ENCODE measurements at places on chromosomes 3 and 15.

DNA sequence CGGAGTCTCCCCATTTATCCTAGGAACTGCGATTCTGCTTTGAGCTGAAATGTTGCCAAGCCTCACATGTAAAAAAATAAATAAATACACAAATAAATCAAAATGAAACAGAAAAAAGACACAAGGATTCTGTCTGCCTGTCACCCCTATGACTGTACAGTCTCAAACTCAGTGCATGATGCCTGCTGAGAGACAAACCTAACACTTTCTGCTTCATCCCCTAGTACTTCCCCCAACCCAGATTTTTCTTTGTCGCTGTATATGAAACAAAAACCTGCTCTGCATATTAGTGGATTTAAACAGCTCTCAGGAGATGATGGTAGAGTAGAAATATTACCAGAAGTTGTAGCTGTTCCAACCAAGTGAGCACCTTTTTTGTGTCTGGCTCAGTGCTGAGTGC lies 530.7 kb upstream of the CFAP20DC start:
- H3K4me1 ChIP-seq = no peaks in the 10 kb centered on the region
- H3K36me3 ChIP-seq = no peaks in the 10 kb centered on the region
- no peak overlapping the region for H3K27ac ChIP-seq
- no peaks in the 10 kb centered on the region for H3K27me3 ChIP-seq
- no peak overlapping the region for H3K4me3 ChIP-seq

GRCh38 chr3:150564243-150564642 lies 17.7 kb downstream of the EIF2A start:
- no peaks in the 10 kb centered on the region for H3K27me3 ChIP-seq
- no peak overlapping the region for H3K27ac ChIP-seq
- no peak overlapping the region for H3K4me3 ChIP-seq
- DNase-seq = no peak

- H3K36me3 ChIP-seq = no peaks in the 10 kb centered on the region
- no peaks in the 10 kb centered on the region for H3K4me1 ChIP-seq
- no peaks in the 10 kb centered on the region for H3K27me3 ChIP-seq
- no peak overlapping the region for H3K27ac ChIP-seq
Measured at GRCh38 chr3:124455891-124456290, 274.4 kb upstream of the UMPS start.

DNA sequence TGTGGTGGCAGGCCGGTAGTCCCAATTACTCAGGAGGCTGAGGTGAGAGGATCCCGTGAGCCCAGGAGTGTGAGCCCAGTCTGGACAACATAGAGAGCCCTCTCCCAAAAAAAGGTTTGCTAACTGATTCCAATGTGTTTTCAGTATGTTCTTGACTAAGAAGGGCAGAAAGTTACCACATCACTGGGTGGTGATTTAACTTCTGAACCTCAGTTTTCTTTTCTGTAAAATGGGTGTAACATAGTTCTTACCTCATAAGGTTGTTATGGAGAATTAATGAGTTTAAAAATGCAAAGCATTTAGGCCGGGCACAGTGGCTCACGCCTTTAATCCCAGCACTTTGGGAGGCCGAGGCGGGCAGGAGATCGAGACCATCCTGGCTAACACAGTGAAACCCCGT lies 28.5 kb upstream of the RAF1 start:
- H3K4me1 ChIP-seq = no peaks in the 10 kb centered on the region
- H3K27ac ChIP-seq = no peak overlapping the region
- H3K4me3 ChIP-seq = no peak overlapping the region
- H3K36me3 ChIP-seq = no peaks in the 10 kb centered on the region

DNA sequence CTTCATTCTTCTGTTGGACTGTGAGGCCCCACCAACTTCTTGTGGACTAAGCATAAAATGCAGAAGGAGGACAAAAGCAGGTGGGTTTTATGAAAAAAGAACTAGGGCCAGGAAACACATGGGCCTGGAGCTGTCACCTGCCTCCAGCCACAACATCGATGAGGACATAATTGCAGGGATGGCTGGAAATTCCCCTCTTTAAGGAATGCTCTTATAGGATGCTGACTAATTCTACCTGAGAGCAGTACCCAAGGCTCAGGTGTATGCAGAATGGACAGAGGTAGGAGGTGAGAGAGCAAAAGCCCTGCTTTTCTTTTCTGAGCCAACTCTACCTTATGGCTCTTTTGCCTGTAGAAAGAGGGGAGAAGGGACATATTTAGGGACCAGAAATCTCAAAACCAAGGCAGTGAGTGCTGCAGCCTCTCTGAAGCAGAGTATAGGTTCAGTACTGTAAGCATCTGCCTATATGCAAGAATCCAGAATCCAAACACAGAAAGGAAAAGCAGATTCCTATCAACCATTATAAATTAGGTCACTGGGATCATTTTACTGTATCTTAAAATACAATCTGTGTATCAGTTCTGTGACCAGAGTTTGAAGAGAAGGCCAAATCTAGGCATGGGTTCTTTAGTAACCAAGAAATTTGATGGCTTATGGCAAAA lies 205.3 kb upstream of the WNT5A start:
- H3K27me3 ChIP-seq = no peaks in the 10 kb centered on the region
- no peaks in the 10 kb centered on the region for H3K36me3 ChIP-seq
- H3K4me3 ChIP-seq = no peak overlapping the region
- DNase-seq = no peak
- H3K27ac ChIP-seq = no peak overlapping the region
- H3K4me1 ChIP-seq = no peaks in the 10 kb centered on the region

- H3K4me3 ChIP-seq = no peak overlapping the region
- no peaks in the 10 kb centered on the region for H3K4me1 ChIP-seq
- DNase-seq = no peak
- H3K27ac ChIP-seq = no peak overlapping the region
Measured at GRCh38 chr3:78604341-78604740, 1163.5 kb downstream of the ROBO1 start.

- no peak overlapping the region for H3K27ac ChIP-seq
- H3K36me3 ChIP-seq = no peaks in the 10 kb centered on the region
- no peak overlapping the region for H3K4me3 ChIP-seq
- no peak for DNase-seq
- H3K4me1 ChIP-seq = peaks cover 26% of the 10 kb centered on the region
- H3K27me3 ChIP-seq = no peaks in the 10 kb centered on the region
Measured at GRCh38 chr15:64067564-64068030, 21.3 kb upstream of the DAPK2 start.

DNA sequence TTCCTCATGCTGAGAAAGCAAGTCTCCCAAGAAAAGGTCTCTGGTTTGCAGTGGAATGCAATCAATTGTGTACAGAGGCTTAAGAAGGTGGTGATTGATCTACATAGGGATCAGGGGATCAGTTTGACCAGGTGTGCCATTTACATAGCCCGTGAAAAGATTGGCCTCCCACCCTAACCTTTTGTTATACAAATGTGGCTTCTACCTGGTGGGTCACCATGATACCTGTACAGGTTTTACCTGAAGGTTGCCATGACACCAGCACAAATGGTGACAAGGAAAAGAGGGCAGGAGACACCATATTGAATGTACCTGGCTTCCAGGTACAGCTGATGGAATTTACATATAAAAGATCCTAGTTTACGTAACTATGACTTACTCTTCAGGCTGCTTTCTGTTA lies 25.5 kb upstream of the TEX55 start:
- H3K27ac ChIP-seq = no peak overlapping the region
- no peaks in the 10 kb centered on the region for H3K4me1 ChIP-seq
- no peak for DNase-seq
- peaks cover 3% of the 10 kb centered on the region for H3K27me3 ChIP-seq

DNA sequence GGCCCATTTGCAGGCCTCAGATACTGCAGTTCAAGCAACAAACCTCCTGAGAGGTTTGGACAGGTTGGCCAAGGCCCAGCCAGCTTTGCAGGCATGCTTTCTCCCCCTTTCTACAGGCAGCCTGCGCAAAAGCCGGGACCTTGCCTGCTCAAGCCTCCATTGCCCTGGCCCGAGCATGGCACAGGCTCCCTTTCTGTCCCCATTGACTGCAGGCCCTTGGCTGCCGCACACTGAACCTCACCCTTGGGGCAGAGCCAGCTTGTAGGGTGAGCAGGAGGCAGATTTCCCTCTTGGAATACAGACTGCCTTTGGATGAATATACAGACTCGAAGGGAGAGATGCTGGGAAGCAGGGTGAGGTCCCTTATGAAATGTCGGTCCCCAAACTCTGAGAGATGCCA lies 461.7 kb upstream of the PROK2 start:
- DNase-seq = no peak
- H3K27me3 ChIP-seq = no peaks in the 10 kb centered on the region
- peaks cover 14% of the 10 kb centered on the region for H3K4me1 ChIP-seq
- H3K27ac ChIP-seq = no peak overlapping the region
- no peaks in the 10 kb centered on the region for H3K36me3 ChIP-seq

- no peaks in the 10 kb centered on the region for H3K27me3 ChIP-seq
- no peak for DNase-seq
- H3K36me3 ChIP-seq = no peaks in the 10 kb centered on the region
- peaks cover 24% of the 10 kb centered on the region for H3K4me1 ChIP-seq
- H3K27ac ChIP-seq = no peak overlapping the region
- peak overlapping the region; percentile 70 for H3K4me3 ChIP-seq
Measured at GRCh38 chr15:56241374-56242105, 2.1 kb downstream of the RFX7 start.

GRCh38 chr3:60313951-60314461 lies 937.2 kb downstream of the FHIT start:
- H3K27me3 ChIP-seq = no peaks in the 10 kb centered on the region
- H3K27ac ChIP-seq = no peak overlapping the region
- H3K4me3 ChIP-seq = no peak overlapping the region
- no peak for DNase-seq
- H3K4me1 ChIP-seq = no peaks in the 10 kb centered on the region

Measured in upper lobe of right lung (tissue), 1 donor.